ENCODE measurements at places on chromosomes 3 and 15.

GRCh38 chr3:84967767-84968581 lies 9.2 kb downstream of the CADM2 start:
- DNase-seq = no peak

DNA sequence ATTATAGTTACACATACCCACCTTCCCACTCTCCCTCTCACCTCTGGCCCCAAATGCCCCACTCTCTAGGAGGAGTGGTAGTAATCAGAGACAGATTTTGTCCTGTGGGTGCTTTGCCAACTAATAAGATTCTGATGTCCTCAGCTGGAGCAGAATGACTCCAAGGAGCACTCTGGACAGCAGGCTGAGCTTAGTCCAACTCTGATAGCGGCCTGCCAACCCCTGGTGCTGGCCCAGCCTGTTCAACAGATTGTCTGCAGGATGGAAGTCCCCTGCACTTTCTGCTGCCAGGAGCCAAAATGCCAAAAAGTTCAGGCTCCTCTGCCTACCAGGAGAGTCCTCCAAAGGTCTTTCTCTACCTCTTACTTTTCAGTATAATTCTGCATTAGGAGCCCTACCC lies 160.5 kb upstream of the UMPS start:
- no peak for DNase-seq

DNA sequence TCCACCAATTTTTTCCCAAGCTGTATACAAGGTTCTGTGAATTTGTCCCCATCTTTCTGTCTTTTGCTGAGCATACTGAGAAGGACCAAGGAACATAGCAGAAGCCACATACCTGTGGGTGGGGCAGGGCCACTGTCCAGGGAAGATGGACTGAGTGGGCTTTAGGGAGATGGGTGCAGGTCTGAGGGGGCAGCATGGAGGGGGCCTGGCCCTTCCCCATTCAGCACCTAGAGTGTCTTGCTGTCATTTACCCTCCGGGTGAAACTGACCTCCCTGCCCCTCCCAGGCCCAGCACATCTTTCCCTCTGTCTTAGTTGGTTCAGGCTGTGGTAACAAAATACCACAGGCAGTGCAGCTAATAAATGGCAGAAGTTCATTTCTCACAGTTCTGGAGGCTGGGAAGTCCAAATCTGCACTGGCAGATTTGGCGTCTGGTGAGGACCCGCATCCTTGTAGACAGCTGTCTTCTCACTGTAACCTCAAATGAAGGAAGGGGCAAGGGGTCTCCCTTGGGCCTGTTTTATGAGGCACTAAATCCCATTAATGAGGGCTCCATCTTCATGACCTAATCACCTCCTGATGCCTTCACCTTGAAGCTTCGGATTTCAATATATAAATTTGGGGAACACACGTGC lies 180.0 kb upstream of the SMAD3 start:
- no peak for DNase-seq

GRCh38 chr3:149971403-149972075 lies 844 bp upstream of the PFN2 start:
- DNase-seq = peak; percentile 78

- DNase-seq = no peak
Measured at GRCh38 chr3:184820525-184820924, 8.6 kb downstream of the VPS8 start.

DNA sequence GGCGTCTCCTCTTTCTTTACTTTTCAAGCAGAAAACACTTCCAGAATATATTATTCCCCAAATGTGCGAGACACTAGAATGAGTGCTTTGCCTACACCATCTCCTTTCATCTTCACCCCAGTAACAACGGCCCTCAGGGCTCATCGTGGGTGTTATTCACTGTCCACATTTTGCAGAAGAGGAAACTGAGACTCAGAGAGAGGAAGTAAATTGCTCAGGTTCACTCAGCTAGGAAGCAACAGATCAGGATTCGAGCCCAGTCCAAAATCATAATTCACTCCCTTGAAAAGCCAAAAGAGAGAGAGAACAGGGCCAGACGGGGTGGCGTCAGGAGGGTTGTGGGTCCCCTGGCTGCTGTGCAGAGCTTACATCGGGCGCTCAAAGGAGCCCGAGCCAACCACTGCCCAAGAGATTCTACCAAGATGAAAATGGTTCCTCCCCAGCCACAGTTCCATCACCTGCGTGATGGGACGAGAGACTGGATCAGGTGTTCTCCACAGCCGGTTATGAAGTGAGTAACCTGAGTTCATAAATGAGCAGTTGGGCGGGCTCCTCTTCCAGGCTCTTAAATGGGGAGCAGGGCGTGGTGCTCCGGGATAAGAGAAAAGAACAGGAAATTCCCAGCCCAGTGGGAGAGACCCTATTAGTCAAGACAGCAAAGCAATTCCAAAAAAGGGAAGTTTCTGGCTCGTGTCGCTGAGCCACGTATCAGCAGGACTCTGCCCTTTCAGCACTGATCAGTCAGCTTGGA lies 48.6 kb upstream of the FLNB start:
- no peak for DNase-seq

- peak; percentile 84 for DNase-seq
Measured at GRCh38 chr3:149605902-149606301, 51.9 kb downstream of the WWTR1 start.

DNA sequence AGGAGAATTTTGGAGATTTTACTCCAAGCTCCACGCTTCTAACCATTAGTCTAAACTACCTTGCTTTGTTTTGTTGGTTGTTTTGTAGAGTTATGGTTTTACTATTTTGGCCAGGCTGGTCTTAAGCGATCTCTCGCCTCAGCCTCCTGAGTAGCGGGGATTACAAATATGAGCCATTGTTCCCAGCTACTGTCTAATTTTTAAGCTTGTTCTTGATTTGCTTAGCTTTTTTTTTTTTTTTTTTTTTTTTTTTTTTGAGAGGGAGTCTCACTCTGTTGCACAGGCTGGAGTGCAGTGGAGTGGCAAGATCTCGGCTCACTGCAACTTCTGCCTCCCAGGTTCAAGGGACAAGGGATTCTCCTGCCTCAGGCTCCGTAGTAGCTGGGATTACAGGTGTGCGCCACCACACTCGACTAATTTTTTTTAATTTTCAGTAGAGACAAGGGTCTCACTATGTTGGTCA lies 28.5 kb downstream of the EFCAB12 start:
- no peak for DNase-seq

- no peak for DNase-seq
Measured at GRCh38 chr3:193790086-193790990, 197.3 kb downstream of the OPA1 start.

DNA sequence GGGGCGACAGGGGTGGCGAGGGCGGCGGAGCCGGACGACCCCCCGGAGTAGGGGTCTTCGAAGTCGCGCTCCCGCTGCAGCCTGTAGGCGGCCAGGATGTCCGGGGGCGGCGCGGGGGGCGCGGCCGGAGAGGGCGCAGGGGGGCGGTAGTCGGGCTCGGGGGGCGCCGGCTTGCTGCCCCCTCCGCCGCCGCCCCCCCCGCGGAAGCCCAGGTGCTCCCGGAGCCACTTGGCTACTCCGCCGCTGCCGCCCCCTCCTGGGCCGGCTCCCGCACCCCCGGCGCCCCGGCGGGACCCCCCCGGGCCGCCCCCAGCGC lies 230 bp downstream of the SHF start:
- DNase-seq = no peak

DNA sequence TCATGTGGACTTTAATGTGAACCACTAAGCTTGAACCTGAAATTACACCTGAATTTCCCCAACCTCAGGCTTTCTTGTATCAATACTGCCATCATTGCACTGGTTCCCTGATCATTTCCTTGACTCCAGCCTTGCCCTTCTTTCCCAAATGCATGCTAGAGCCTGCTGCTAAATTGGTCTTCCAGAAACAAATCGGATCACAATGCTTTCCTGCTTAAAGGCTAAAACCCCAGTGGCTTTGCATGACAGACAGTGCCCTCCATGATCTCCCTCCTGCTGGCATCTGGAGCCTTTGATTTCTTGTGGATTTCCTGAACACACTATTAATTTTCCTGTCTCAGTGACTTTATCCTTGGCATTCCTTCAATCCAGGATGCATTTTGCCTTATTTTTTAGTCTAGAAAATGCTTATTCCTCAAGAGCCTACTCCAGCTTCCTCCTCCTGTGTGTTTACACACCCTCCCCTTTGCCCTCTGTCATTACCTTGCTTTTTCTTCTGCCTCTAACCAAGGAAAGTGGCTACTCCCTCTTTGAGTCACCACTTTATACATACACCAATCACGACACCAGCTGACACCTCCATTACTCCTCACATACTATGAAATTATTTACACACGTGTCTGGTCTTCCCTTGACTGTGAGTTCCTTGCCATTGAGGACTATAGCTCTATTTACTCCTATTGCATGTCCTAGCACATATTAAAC lies 214.6 kb downstream of the KCNAB1 start:
- DNase-seq = no peak

DNA sequence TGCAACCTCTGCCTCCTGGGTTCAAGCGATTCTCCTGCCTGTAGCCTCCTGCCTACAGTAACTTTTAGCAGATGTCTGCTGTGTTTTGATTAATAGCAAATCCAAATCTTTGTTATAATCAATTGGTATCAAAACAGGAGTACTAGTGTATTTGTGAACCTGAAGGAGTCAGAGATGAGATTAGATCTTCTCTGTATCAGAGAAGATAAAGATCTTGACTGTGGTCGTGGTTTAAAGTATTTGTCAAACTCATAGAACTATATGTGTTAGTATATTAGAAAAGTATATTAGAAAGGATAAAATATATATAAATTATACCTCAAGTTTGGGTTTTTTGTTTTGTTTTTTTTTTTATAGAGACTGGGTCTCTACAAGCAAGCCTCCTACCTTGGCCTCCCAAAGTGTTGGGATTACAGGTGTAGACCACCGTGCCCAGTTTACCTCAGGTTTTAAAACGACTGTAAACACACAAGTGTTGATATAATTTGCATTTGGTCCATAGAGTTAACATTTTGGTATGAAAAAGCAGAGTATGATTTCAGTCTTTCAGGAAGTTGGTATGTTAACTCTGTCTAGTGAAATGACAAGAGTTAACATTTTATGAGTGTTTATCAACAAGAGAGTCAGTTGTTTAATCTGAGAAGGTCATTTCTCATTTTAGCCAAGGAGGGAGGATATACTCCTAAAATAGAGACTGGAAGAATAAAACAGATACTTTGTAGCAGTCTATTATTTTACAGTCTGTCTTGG lies 18.3 kb downstream of the RTF1 start:
- DNase-seq = no peak

DNA sequence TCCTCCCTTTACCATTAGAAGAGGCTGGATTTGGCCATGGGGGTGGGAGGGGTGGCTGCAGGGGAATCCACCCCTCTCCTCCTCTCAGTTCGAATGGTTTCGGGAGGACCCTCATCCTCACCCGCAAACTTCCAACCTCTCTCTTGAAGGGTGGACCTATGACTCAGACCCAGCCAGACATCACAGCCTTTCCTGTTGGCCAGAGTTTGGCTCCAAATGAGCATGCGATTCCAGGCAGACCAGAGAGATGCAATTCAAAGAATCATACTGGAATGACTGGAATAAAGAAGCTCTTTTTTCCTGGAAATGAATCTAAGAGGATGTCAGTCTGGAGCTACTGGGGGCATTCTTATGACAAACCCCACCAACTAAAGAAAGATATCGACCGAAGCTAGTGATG lies 516.7 kb upstream of the MDFIC2 start:
- DNase-seq = peak; percentile 82

DNA sequence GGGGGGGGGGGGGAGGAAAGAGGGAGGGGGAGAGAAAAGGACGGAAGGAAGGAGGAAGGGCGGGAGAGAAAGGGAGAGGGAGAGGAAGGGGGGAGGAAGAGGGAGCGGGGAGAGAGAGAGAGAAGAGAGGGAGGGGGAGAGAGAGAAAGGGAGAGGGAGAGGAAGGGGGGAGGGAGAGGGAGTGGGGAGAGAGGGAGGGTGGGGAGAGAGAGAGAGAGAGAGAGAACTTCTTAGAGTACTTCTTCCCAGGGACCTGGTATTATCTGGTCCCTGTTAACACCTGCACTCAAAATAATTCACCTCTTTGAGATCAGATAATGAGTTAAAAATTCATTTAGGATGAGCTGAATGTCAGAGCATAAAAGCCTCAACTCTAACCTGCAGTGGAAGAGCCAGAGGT lies 1.1 kb downstream of the SEC13 start:
- peak; percentile 31 for DNase-seq

- peak; percentile 39 for DNase-seq
Measured at GRCh38 chr3:192727032-192727847, at the start of gene FGF12. TSS of gene FGF12 (minus strand) at chr3:192727541.

- no peak for DNase-seq
Measured at GRCh38 chr3:71902258-71903111, 117.5 kb upstream of the PROK2 start.

GRCh38 chr3:60746695-60747416 lies 504.4 kb downstream of the FHIT start:
- DNase-seq = peak; percentile 54

DNA sequence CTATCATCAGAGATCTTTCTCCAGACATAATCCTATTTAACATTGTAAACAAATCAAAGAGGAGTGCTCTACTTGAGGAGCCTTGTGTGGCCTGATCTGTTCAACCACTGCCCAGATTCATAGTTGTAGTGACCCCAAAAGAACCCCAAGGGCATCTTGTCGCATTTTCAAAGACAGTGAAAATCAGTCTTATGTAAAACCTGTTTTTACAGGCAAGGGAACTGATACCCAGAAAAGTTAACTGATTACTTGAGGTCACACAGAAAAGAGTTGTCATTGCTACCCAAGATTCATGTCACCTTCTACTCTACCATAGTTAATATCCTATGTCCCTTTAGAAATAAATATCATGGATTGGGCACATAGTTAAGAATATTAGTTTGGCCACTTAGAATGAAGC lies 40.5 kb upstream of the ARPP21 start:
- DNase-seq = no peak

DNA sequence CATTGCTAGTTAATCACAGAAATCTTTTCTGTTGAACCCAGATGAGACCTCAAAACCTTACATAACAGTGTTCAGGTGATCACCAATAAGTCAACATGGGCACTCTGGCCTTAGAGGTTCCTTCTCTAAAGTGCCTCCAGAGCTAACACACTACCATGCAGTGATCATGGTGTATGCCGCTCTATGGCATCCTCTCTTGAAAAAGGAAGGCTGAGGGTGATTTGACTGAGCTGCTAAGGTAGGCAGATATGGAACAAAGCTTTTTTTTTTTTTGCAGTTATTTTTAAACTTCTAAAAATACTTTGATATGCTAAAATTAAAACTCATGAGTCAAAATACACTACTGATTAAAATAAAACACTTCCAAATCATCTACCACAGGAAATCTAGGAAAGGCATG lies 46.0 kb downstream of the IGF2BP2 start:
- no peak for DNase-seq

- no peak for DNase-seq
Measured at GRCh38 chr3:9390265-9390888, 7.0 kb upstream of the SETD5 start.

GRCh38 chr3:149151843-149152242 lies 22.4 kb downstream of the HPS3 start:
- peak; percentile 84 for DNase-seq

GRCh38 chr3:127970966-127971592 lies 56.0 kb downstream of the KBTBD12 start:
- peak; percentile 71 for DNase-seq

DNA sequence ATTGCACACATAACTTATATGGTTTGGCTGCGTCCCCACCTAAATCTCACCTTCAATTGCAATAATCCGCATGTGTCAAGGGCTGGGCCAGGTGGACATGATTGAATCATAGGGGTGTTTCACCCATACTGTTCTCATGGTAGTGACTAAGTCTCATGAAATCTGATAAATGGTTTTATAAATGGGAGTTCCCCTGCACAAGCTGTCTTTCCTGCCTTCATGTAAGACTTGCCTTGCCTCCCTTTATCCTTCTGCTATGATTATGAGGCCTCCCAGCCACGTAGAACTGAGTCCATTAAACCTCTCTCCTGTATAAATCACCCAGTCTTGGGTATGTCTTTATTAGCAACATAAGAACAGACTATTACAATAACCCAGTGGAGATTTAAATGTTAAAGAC lies 653.9 kb downstream of the ROBO1 start:
- DNase-seq = no peak

Data from EH (cell line).